ENCODE measurements at places on chromosomes 7 and 10.
A peak's percentile ranks its signal among the peaks of the same experiment; 100 is the strongest.

DNA sequence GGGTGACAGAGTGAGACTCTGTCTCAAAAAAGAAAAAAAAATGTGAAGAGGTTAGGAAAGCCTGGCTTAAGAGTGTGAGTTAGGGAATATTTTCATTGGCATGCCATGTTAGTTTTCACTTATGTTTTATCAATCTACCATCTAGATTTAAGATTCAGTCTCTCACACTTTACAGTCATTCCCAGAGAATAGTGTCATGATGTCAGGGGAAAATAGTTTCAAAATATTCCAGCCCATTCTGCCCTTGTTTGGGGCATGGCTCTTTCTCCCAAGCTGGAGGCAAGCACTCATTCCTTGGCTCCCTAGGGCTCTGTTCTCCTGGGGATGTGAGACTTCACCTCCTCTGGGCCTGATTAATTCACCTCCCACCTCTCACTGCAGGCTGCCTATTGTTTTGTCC, 331.5 kb downstream of the CXCL12 start:
- no peak for DNase-seq

GRCh38 chr10:96260014-96260413, 11.4 kb downstream of the BLNK start:
- no peak for DNase-seq

GRCh38 chr10:789831-790701, 100.6 kb upstream of the DIP2C start:
- no peak for DNase-seq

GRCh38 chr10:11401264-11402235, 209.9 kb downstream of the USP6NL start:
- no peak for DNase-seq

DNA sequence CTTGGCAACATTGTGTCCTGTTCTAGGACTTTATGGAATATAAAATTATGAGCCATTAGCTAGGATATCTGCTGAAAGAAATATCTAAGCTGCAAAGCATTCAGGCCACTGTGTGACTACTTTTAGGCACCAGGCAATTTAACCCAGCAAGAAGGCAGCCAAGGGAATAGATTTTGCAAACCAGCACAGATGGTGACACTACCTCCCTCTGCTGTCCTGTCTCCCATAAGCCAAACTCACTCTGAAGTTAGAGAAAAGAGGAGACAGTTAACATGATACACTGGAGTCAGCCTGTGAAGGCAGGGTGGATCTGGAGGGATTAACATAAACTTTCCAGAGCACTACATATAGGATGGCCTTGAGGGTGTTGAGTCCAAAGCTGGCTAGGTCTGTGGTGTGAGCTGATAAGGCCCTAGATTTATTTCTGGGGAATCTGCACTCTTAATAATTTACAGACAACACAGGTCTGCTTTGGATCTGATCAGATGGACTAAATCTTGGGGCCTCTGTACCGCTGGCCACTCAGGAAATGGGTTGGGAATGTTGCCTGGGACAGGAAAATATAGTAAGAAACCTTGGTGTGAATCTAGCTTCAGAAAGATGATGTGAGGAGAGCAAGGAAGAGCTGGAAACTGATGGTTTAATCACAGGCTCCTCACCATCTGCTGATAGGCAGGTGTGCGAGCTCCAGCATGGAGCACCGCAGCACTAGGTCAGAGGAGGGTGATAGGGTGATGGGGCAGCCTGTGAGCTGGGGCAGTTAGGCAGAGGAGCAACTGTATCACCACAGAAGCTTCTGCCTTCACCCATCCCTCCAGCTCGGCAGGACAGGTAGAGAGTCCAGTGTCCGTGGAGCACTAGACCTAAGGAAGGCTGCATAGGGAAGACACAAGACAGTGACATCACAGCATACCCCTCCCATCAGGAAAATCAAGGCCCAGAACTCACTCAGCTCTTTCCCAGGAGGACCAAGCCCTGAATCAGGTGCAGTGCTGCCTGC, 229.9 kb upstream of the PRSS1 start:
- no peak for DNase-seq

GRCh38 chr10:14459665-14460064, 128.9 kb upstream of the FRMD4A start:
- DNase-seq: no peak

- DNase-seq: no peak
These were observed 87.5 kb downstream of the COBL start for GRCh38 chr7:51229106-51229537.

DNA sequence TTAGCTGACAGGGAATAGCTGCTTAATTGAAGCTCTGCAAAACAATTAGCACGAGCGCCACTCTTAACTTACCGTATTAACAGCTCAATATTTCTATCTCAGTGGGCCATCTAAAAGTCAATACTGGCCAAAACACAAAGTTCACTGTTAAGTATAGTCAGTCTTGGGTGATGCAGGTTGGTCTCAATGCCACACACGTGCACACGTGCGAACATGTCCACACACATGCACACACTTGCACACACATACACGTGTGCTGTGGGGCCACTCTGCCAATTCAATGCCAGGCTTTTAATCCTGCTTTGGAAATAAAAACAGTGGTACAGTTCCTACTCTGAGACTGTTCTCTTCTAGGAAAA, 105.1 kb downstream of the GRB10 start:
- DNase-seq: no peak

DNA sequence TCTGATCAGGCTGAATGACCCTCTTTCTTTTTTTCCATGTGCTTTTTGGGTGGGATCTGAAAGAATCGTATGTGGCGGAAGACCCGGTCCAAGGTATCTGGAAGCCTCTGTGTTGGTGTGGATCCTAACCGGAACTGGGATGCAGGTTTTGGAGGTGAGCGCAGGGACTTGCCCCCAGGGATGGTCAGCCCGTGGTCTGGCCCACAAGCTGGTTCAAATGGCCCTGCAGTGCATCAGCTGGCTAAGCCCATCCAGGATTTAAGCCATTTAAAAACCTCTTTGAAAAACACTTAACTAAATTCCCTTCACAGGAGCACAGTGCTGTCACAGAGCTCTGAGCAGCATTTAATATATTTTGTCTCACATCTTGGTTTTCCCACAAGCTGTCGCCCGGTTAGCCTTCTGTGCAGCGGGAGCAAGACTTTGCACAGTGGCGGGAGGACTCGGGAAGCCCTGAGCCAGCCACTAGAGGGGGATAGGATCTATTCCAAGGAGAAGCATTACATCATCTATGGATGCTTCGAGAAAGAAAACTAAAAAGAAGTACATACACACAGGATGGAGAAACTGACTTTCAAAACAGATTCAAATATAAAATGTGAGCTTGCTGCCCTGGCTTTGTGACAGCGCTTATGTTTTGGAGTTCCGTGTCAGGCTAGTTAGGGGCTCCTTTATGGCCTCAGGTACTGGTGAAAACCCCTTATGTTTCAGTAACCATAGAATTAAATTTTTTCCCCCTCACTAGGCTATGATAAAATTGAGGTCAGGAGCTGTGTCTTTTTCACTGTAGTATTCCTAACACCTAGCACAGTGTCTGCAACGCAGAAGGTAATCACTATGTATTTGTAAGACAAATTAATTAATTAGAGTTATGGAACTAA, 11.3 kb downstream of the CPA2 start:
- no peak for DNase-seq

DNA sequence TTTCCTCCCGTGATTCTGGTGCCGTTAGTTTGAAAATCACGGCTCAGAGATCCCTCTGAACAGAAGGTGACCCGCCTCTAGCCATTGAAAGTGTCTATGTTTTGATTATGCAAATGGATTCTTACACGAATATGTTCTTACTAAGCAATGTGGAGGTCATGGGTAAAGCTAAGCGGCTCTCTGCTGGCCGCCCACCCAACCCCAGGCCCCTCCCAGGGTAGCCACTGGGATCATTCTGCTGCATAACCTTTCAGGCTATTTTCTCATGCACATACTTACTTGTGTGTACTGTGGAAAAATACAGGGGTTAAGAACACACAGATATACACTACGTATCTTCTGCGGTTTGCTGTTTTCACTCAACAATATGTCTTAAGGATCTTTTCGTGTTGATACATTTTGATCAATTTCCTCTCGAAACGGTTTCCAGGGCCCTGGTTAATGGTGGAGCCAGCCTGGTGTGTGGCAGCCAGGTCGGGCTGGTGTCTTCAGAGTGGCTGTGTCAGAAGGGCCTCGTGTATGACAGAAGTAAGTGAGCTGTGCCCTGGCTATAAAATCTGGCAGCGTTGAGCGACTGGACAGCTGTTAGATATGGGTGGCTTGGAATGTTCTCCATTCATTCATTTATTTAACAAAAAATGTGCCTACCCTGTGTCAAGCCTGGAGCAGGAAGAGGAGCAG, 29.9 kb downstream of the ZNF783 start:
- no peak for DNase-seq

DNA sequence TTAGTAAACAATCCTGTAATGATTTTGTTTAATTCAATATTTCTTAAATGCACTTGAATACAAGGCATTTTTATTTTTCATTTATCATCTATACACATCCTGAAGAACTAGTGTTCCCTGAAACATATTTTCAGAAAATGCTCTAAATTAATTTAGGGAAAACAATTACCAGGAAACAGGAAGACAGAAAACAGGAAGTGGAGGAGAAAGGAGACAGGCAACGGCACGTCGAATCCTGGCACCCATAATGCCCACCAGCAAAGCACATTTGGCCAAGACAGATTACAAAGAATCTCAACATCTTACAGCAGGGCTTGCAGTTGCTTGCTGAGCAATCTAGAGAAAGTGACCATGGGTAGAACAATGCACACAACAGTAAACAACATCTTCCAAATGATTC, 571.1 kb downstream of the GRID1 start:
- DNase-seq: no peak

- DNase-seq: no peak
These were observed 166.4 kb upstream of the ADO start for GRCh38 chr10:62638062-62638477.

DNA sequence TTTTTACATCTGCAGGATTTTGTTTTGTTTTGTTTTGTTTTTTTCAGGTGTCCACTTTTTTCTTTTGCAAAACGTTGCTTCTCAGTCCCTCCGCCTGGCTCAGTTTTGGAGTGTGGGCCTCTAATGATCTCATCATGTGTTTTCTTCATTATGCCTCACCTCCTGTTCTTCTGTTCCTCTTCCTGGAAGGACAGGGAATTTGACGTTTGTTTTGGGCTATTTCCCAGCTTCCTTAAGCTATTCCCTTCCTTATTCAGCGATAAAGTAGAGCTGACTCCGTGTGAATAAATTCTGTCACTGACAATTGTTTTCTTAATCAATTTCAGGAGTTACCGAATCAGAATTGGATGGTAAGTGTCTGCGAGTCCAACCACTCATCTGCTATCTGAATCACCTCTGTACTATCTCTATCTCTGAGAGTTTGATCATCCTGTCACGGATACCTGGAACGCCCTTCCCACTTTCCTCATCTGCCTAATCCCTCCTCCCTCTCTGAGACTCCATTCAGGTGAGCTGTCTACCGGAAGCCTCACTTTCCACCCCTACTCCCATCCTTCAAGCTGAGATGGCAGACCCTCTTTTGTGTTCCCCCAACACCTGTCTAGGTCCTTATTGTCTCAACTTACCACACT, 218.4 kb downstream of the GATA3 start:
- no peak for DNase-seq

DNA sequence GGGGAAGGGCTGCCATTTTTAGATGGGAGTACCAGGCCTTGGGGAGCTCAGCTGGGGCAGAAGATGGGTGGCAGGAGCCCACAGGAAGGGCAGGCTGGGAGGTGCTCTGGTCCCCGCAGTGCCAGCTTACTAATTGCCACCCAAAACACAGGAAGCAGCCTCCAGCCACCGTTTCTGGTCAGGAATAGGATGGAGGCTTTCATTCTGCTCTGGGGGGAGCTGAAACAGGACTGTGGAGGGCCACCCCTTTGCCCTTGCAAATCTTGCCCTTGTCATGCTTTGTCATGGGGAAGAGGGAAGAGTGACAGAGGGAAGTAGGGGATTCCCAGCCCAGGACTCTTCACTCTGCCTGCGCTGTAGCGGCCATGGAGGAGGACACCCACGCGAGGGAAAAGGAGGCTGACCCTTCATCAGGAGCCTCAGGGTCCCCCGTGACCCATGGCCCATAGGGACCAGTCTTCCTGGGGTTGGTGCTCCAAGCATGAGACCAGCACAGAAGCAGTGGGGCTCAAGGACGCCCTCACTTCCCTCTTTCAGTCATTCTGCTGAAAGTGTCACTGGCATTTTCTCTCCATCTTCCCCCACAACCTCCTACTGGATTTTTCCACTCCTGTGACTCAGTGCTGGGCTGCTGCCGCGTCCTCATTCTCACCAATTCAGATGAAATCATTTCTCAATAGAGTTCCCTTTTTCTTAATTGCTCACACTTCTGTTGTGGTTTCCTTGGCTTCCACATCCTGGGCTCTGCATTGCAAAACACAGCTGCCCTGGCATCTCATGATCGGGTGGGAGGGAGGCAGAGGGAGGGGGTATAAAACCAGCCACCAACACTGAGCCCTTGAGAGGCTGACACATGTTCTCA, 61.9 kb downstream of the MKI67 start:
- DNase-seq: peak; percentile 72

DNA sequence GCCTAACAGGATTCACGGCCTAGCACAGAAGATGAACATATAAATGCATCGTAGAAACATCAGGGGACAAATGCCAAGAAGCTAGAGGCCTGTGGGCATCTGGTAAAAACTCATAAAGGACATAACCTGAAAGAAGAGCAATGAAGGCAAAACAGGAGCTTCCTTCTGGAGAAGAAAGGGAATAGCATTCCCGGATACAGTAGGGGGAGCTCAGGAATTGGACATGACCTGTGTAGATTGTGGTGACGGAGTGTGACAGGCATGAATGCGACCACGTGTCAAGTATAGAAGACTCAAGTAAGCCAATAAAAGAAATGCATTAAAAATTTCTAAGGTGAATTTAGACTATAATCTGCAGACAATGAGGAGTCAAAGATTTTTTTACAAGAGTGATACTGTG, 270.1 kb downstream of the AGMO start:
- no peak for DNase-seq

GRCh38 chr7:106901828-106902441, 36.9 kb downstream of the PIK3CG start:
- DNase-seq: no peak

DNA sequence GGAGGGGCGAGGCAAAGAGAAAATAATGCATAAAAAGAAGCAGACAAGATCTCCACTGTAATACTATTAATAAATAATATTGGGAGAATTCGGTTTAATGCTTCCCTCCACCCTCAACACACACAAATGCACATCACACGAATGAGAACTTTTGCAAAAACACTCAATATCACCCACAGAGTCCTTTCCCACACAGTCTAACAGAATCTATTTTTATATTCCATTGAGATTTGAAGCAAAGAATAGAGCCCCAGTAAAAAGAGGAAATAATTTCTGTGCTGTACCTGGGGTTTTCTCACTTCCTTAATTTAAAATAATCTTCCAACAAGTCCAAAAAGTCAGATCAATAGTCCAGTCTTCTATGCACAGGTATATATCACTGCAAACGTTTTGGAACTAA, 17.0 kb downstream of the PIK3AP1 start:
- no peak for DNase-seq

All from activated CD8-positive, alpha-beta memory T cell treated with anti-CD3 and anti-CD28 coated beads, Interleukin-2, amount 50 U/mL, for 4 hours (primary cell).